ENCODE measurements at places on chromosomes 7 and 10.

- no peak for DNase-seq
- H3K27me3 ChIP-seq = no peaks in the 10 kb centered on the region
- H3K27ac ChIP-seq = no peak overlapping the region
- H3K4me1 ChIP-seq = peaks cover 37% of the 10 kb centered on the region
These were observed 87.6 kb downstream of the SH3PXD2A start for GRCh38 chr10:103767756-103768155.

DNA sequence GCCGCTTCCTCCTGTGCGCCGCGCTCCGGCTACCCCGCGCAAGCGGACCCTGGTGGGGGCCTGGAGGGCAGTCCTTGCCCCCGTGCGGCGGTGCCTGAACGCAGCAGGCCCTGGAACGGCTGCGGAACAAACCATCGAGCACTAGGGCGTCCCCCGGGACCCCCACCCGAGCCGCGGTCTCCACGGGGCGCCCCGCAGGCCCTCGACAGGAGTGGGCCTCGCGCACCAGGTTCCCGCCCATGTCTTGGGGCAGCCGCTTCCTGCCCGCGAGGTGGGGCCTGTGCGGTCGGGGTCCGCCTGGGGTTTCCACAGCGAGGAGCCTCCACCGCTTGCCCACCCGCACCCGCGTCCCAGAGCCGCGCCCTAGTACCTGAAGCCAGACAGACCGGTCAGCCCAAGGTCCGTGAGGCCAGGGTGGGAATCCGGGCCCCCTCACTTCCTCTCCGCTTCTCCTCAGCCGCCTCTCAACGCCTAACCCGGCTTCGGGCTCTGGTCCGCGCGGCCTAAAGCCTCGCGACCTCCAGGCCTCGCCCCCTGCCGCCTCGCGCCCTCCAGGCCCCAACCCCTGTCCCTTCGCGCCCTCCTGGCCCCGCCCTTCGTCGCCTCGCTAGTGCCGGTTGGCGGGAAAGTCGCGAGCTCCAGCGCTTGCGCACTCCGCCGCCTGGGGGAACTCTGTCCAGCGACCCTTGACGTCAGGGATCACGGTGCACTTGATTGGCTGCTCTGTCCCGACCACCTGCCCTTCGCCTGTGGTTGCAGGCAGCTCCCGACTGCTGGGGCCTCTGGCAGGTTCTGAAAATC lies 7.0 kb upstream of the GBX1 start:
- H3K27ac ChIP-seq = no peak overlapping the region
- no peak overlapping the region for H3K4me3 ChIP-seq
- peaks cover 3% of the 10 kb centered on the region for H3K4me1 ChIP-seq
- H3K36me3 ChIP-seq = no peaks in the 10 kb centered on the region
- DNase-seq = peak; percentile 72
- H3K27me3 ChIP-seq = peaks cover 17% of the 10 kb centered on the region

GRCh38 chr7:154326421-154326820 lies 274.2 kb downstream of the DPP6 start:
- no peaks in the 10 kb centered on the region for H3K27me3 ChIP-seq
- no peak for DNase-seq
- no peak overlapping the region for H3K4me3 ChIP-seq
- H3K27ac ChIP-seq = no peak overlapping the region
- no peaks in the 10 kb centered on the region for H3K4me1 ChIP-seq

GRCh38 chr7:6020371-6021286 lies 10.5 kb upstream of the ANKRD61 start:
- DNase-seq = no peak
- H3K27me3 ChIP-seq = no peaks in the 10 kb centered on the region
- peaks cover 84% of the 10 kb centered on the region for H3K36me3 ChIP-seq
- H3K4me1 ChIP-seq = no peaks in the 10 kb centered on the region
- H3K4me3 ChIP-seq = no peak overlapping the region

GRCh38 chr10:90293616-90294015 lies 564.2 kb downstream of the HTR7 start:
- no peaks in the 10 kb centered on the region for H3K4me1 ChIP-seq
- no peaks in the 10 kb centered on the region for H3K27me3 ChIP-seq
- no peaks in the 10 kb centered on the region for H3K36me3 ChIP-seq
- no peak overlapping the region for H3K4me3 ChIP-seq
- H3K27ac ChIP-seq = no peak overlapping the region
- DNase-seq = no peak

DNA sequence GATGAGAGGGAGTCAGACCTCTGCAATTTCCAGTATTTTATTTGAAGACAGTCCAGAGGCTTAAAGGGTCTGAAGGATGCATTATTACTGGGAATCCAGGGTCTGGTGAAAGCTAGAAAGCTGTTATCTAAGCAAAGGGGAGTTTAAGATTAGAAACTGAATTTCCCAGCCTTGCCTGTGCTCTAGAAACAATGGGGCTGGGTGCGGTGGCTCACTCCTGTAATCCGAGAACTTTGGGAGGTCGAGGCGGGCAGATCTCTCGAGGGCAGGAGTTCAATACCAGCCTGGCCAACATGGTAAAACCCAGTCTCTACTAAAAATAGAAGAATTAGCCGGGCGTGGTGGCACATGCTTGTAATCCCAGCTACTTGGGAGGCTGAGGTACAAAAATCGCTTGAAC lies 71.5 kb upstream of the ANLN start:
- no peak for DNase-seq
- no peaks in the 10 kb centered on the region for H3K36me3 ChIP-seq
- no peaks in the 10 kb centered on the region for H3K27me3 ChIP-seq
- H3K4me1 ChIP-seq = no peaks in the 10 kb centered on the region
- H3K27ac ChIP-seq = no peak overlapping the region
- H3K4me3 ChIP-seq = no peak overlapping the region

DNA sequence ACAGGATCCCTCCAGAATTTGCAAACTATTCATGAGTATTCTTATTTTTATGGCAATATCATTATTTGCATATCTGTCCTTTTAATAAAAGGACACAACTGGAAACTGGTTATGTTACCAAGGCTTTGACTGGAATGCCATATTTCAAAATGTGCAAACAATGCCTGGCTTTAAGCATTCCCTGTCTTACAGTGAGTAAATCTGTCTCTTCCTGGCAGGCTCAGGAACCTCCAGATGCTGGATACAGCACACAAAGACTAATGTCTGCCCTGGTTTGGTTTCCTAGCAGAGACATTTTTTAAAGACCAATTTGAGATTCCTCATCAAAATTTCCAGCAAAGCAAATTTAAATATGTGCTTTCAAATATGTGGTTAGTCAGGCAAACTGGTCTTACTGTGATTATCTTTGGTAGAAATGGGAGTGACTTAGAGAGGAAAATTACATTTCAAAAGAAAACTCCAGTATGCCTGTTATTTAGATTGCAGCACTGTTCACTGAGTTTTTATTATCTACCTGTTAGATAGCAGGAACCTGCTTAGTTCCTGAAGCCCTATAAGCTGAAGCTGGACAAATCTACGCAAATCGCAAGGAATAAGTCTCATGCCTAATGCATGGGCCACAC lies 31.3 kb downstream of the RNF216 start:
- H3K4me3 ChIP-seq = no peak overlapping the region
- H3K27me3 ChIP-seq = no peaks in the 10 kb centered on the region
- H3K36me3 ChIP-seq = peaks cover 30% of the 10 kb centered on the region
- H3K4me1 ChIP-seq = no peaks in the 10 kb centered on the region

DNA sequence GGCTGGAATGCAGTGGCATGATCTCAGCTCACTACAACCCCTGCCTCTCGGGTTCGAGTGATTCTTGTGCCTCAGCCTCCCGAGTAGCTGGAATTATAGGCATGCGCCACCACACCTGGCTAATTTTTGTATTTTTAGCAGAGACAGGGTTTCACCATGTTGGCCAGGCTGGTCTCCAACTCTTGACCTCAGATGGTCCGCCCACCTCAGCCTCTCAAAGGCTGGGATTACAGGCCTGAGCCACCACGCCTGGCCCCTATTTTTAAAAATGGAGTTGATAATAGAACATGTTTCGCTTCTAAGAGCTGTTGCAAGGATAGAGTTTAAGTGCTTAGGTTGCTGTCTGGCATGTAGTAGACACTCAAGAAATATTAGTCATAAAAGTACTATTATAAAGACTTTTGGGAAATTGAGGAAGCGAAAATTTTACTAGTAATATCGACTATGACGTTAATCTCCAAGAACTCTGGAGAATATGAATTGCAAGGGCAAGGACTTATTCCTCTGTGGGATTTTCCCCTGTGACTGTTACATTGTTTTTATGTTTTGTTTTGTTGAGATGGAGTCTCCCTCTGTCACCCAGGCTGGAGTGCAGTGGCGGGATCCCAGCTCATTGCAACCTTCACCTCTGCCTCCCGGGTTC lies 7.9 kb downstream of the GTF2I start:
- no peak overlapping the region for H3K4me3 ChIP-seq
- H3K27me3 ChIP-seq = no peaks in the 10 kb centered on the region
- H3K27ac ChIP-seq = peak overlapping the region; percentile 25
- peaks cover 11% of the 10 kb centered on the region for H3K36me3 ChIP-seq
- no peak for DNase-seq

DNA sequence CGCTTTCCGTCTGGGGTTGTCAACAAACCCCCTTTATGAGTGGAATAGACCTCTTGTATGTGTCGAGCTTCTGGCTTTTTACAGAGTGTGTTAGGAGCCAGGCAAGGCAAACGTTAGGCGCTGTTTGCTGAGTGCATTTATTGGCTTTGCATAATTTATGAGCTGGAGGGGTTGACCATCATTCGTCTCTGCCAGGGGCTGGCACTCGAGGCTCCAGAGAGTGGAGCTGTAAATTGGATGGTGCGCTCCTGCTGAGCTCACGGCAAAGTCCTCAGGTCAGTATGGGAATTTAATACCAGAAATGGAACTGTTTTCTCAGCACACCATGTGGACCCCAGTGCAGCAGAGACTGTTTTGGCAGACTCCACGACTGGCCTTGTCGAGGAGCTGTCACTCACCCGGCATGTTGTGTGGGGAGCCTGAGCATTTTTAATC lies 699.4 kb upstream of the GALNT17 start:
- no peak overlapping the region for H3K4me3 ChIP-seq
- H3K27ac ChIP-seq = no peak overlapping the region
- no peak for DNase-seq
- H3K4me1 ChIP-seq = no peaks in the 10 kb centered on the region

- H3K4me1 ChIP-seq = no peaks in the 10 kb centered on the region
- no peak for DNase-seq
- H3K27ac ChIP-seq = no peak overlapping the region
- no peaks in the 10 kb centered on the region for H3K27me3 ChIP-seq
- H3K4me3 ChIP-seq = no peak overlapping the region
- H3K36me3 ChIP-seq = no peaks in the 10 kb centered on the region
These were observed 884.1 kb downstream of the CCSER2 start for GRCh38 chr10:85212526-85212925.

DNA sequence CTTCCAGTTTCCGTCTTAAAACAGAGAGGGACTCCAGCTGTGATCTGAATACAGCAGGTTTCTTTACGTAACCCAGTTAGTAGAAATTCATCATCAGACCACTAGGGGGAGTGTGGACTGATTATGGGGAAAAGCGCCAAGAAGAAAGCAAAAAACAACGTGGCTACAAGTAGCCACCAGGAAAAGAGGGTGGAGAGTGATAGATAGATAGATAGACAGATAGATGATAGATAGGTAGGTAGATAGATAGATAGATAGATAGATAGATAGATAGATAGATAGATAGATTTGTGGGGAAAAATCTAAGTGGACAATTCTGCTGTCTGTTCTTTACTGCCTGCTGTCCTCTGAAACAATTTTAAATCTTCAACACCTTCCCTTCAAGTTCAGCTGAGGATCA lies 12.7 kb upstream of the AKR1B10 start:
- peak; percentile 84 for DNase-seq
- H3K27ac ChIP-seq = no peak overlapping the region
- H3K36me3 ChIP-seq = no peaks in the 10 kb centered on the region
- no peaks in the 10 kb centered on the region for H3K4me1 ChIP-seq
- no peak overlapping the region for H3K4me3 ChIP-seq

DNA sequence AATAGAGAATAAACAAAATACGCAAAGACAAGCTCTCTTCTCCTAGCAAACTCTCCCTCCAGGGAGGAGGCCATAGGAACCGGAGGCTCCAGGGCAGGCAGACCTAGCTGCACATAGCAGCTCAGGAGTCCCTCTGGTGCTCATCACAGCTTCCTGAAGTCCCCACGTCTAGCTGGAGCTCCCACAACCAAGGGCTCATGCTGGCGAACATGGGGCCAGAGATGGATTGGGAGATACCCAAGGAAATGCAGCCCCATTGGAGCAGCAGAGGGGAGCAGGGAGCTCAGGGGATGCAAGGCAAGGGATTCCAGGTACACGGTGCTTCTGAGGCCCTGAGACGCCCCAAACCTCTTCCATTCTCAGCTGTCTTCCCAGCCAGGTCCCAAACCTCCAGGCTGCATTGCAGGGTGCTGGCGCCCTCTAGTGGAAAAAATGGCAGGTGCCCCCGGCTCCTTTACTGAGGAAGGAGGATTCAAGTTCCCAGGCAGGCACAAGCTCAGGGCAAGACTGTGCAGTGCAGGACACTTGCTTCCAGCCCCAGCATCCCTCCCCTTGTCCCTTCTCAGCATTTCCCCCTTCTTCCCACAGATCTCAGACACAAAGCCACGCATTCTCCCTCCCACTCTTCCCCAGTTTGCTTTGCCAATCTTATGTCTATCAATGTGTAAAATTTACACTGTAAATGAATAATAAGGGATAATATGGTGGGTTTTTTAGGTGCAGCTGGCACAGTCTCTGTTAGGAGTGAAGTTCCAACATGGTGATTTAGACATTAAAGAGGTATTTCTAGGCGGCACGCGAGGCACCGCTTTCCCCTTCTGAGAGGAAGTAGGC lies 46.2 kb downstream of the GPAM start:
- no peaks in the 10 kb centered on the region for H3K27me3 ChIP-seq
- no peak overlapping the region for H3K4me3 ChIP-seq
- no peak overlapping the region for H3K27ac ChIP-seq
- H3K36me3 ChIP-seq = no peaks in the 10 kb centered on the region
- H3K4me1 ChIP-seq = no peaks in the 10 kb centered on the region

DNA sequence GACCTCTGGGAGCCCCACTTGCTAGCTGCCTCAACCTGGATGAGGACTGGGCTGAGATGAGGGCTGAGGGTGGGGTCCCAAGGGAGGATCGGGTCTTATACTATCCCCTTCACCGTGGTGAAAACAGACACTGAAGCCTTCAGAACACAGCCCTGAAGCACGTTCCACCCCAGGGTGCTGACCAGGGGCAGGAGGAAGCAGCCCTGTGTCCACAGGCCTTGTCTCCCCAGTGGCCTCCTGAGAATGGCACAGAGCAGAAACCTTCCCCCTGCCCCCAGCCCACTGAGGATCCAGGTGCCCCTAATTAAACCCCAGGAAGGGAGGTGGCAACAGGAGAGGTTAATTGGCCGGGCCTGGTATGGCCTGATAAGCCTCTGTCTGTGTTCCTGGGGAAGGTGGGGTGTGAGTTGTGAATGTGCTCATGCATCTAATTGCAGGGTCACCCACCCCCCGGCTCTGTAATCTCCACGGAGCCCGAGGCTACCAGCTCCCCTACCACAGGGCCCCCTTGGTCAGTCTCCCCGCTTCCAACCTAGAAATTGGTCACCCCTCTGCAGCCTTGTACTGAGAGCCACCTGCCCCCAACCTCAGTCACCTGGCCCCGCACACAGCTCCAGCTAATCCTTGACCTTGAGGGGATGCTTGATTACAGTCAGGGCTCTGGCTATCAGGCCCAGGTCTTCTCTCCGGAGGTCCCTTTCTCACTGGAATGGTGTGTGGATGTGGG lies 159.0 kb upstream of the UNC5B start:
- H3K27ac ChIP-seq = no peak overlapping the region
- peak; percentile 23 for DNase-seq
- no peak overlapping the region for H3K4me3 ChIP-seq
- H3K36me3 ChIP-seq = no peaks in the 10 kb centered on the region

- peaks cover 13% of the 10 kb centered on the region for H3K4me1 ChIP-seq
- no peak for DNase-seq
- no peak overlapping the region for H3K27ac ChIP-seq
These were observed 1.5 kb upstream of the BRAF start for GRCh38 chr7:140926021-140926817.
